T-helper 1 cell treated with Interleukin-12 subunit alpha and Interleukin-12 subunit beta and Interleukin-4 antibody, amounts not matched to agents 30 ng/mL and 1 ng/mL, for 36 hours (primary cell): ENCODE measurements at places on chromosomes 5 and 9. TPM values are rescaled to one million over a fixed set of nuclear protein-coding genes. Genes with fewer than 3 reads are reported as not detected.

The RASEF gene
- not detected in 2 replicates for total RNA-seq

The CXXC5 gene
- 0.85 and 1.5 TPM in 2 replicates for total RNA-seq

The IL31RA gene
- total RNA-seq: 2.9 and 3.2 TPM in 2 replicates

The NAIP gene
- 12.0 and 12.9 TPM in 2 replicates for total RNA-seq

The CBY3 gene
- total RNA-seq: not detected in 2 replicates

The SAPCD2 gene
- 19.7 and 21.1 TPM in 2 replicates for total RNA-seq

The VCAN gene
- 0.49 and 1.0 TPM in 2 replicates for total RNA-seq
